ENCODE measurements at places on chromosomes 7 and 10.

DNA sequence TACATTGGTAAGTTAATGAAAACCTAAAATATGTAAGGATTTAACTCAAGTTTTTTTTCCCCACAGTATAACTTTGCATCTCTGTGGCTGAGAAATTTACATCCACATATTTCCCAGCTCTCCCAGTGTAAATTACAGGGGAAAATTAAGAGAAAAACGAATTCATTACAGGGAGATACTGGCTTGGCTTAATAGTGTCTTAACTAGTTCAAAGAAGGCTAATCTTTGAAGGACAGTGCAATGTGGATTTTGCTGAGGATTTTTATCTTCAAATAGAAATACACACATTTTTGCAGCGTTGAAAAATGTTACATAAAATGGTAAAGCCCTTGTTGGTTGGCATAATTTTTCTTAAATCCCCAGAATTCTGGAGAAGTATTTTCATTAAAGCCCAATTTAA is 1.5 kb downstream of the CBX3 start:
- DNase-seq = no peak

DNA sequence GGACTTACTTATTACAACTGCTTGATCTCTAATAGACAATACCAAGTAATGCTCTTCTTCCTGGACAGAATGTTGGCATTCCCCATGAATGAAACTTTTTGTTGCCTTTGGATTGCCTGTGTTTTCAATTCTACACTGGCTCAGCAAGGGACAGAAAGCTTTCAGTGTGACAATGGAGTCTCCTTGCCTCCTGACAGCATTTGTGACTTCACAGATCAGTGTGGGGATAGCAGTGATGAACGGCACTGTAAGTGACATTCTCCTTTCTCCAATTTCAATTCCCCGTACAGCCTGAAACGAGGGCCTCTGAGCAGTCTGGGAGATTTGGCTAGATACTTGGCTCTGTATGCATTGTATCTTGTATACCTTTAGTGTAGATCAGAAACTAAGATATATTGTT is 290 bp downstream of the MALRD1 start:
- no peak for DNase-seq

- no peak for DNase-seq
These were observed 1.3 kb downstream of the C10orf90 start for GRCh38 chr10:126669168-126669567.

DNA sequence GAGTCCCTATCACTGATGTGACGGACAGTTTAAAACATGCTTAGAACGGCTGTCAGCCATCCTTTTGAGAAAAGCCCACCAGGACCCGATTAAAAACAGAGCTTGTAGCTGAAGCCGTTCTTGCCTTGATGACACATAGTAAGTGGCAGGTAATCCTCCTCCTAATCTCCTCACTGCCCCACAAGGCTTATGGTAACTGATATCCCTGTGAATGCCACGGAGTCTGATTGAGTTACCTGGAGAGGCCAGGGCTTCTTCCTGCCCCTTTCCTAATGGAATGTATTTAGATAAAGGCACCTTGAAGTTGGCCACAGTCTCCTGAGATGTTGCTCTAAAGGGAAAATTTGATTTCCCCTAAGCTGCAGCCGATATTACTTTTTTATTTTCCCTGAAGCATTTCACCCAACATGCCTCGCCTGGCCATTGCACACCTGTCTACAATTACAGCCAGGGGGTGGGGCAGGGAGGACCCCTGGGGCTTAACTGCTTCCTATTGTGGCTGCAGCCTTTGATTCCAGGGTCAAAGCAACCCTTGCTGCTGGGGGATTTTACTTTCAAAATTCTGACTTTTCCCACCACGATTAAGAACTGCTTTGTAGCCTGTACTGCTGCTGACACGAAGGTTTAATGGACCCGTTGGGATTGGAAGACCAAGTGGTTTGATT is 169.0 kb upstream of the GPR26 start:
- DNase-seq = no peak

GRCh38 chr7:159112136-159113011 is 32.3 kb downstream of the VIPR2 start:
- no peak for DNase-seq

GRCh38 chr10:61778137-61778536 is 115.4 kb downstream of the CABCOCO1 start:
- no peak for DNase-seq

- DNase-seq = no peak
These were observed 710 bp upstream of the LDB3 start for GRCh38 chr10:86667421-86668181.

GRCh38 chr10:88209837-88210561 is 346.6 kb downstream of the PTEN start:
- DNase-seq = no peak

DNA sequence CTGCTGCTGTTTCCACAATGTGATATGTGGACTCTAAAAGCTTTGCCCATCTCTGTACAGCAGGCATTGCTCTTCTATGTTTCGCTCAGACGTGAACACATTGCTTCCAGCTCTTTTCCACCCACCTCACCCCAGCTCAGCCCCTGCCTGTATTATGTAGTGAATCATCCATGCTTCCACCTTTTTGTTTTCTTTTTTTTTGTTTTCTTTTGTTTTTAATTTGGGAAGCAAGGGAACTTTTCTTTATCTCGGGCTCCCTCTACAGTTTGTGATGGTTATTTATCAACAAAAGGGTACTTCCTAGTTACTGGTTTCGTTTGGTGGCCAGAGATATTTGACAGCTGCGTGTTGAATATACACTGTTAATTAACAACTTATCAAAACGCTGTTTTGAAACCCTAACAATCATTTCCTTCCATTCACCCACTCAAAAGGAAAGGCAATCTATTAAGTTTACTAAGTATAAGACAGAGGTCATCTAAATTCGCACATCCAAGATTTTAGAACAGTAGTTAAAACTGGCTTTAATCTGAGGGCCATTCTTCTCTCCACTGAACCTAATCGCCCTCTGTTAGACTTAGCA is 127.9 kb upstream of the STK17A start:
- peak; percentile 60 for DNase-seq

DNA sequence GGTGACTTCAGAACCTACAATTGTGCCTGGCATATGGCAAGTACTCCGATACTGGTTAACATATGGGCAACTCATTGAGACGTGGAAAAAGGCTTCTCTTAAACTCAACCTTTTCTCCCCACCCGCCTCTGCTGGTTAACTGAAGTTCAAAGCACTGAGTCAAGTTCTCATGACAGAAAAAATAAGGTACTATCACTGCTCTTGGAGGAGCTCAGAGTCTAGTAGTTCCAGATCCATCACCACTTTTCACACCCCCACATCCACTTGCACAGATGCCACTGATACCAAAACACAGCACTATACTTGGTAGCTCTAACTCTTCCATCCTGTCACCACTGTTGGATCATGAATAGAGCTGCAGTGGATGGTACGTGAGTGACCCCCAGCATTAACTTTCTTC is 36.2 kb downstream of the CCDC6 start:
- DNase-seq = no peak

- no peak for DNase-seq
These were observed 305.1 kb downstream of the PTPRN2 start for GRCh38 chr7:158282461-158283001.

- DNase-seq = no peak
These were observed 10.0 kb downstream of the CAV1 start for GRCh38 chr7:116534790-116535189.

DNA sequence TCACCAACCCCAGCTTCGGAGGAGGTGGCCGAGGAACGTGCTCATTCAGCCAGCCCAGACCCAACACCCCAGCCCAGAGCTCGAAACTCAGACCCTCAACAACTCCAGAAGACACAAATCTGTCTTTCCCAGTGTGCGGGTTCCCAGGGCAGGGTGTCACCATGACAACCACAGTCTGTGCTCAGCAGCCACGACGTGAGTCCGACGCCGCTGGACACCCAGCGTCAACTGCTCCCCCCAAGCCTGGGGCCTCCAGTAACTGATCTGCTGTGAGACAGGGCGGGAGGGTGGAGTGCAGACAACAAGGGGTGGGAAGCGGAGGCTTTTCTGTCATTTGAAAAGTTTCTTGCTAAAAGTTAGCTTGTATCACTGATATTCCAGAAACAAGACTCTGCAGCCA is 167.2 kb downstream of the MAD1L1 start:
- DNase-seq = no peak

- DNase-seq = no peak
These were observed 296.6 kb upstream of the ETV1 start for GRCh38 chr7:14286036-14286435.

- no peak for DNase-seq
These were observed 24.8 kb downstream of the CCSER2 start for GRCh38 chr10:84353052-84353803.

- DNase-seq = no peak
These were observed 1.3 kb downstream of the NRCAM start for GRCh38 chr7:108454674-108455550.

DNA sequence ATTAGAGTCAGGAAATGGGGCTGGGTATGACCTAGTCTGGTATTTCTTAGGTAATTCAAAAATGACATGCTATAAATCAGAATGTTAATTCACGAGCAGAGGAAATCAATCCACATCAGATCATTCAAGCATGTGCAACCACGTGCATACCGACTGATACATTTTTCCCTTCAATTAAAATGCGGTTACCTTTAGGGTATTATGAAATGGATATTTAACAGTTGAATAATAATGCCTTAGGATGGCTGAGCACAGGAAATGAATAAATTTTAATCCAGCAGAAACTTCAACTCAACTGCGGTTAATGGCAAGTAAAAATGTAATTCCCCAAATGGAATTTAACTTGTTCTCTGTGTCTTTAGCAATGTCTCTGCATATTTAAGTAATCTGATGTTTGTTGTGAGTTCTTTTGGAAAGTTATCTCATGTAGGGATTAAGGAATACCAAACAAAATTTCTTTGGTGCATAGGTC is 9.2 kb downstream of the CPA2 start:
- DNase-seq = no peak

GRCh38 chr10:50613150-50613549 is 10.6 kb downstream of the SGMS1 start:
- DNase-seq = no peak

DNA sequence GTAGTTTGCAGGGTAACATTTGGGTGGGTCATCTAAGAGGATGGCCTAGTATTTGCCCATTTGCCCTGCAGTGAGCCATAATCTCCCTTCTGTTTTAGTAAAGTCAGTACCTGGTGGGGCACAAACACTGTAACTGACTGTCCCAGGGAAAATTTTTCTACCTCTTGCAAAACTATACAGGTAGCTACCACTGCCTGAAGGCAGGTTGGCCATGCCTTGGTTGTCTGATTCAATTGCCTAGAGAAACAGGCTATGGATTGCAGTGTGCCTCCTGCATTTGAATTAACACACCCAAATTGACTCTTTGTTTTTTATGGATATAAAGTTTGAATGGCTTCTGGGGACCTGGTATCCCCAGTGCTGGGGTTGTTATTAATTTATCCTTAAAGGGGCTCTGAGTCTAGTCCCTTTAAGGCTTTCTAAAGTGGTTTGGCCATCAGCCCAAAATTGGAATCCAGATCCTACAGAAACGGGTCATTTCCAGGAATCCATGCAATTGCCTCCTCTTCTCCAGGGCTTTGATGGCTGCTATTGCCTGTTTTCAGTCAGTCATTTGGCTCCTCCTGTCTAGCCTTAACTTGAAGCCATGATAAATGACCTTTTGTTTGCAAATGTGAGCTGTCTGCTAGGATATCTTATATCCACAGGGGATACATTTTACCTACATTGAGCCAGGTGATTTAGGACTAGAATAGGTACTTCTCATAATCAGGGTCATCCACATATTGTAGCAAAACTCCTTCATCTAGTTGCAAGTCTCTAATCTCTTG is 89.1 kb downstream of the STRA8 start:
- DNase-seq = no peak

DNA sequence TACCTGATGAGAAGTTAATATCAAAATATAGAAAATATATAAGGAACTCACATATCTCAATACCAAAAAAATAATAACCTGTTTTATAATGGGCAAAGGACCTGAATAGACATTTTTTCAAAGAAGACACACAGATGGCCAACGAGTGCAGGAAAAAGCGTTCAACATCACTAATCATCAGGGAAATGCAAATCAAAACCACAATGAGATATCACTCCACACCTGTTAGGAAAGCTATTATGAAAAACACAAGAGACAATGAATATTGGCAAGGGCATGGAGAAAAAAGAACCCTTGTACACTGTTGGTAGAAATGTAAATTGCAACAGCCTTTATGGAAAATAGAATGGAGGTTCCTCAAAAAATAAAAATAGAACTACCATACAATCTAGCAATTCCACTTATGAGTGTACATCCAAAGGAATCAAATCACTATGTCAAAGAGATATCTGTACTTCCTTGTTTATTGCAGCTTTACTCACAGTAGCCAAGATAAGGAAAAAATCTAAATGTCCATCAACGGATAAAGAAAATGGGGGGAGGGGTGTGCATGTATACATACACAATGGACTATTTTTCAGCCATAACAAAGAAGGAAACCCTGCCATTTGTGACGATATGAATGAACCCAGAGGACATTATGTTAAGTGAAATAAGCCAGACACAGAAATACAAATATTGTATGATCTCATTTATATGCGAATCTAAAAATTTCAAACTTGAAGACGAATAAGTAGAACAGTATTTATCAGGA is 3.6 kb upstream of the ALOX5 start:
- no peak for DNase-seq

- DNase-seq = no peak
These were observed 61.7 kb downstream of the PDGFA start for GRCh38 chr7:457814-458510.

DNA sequence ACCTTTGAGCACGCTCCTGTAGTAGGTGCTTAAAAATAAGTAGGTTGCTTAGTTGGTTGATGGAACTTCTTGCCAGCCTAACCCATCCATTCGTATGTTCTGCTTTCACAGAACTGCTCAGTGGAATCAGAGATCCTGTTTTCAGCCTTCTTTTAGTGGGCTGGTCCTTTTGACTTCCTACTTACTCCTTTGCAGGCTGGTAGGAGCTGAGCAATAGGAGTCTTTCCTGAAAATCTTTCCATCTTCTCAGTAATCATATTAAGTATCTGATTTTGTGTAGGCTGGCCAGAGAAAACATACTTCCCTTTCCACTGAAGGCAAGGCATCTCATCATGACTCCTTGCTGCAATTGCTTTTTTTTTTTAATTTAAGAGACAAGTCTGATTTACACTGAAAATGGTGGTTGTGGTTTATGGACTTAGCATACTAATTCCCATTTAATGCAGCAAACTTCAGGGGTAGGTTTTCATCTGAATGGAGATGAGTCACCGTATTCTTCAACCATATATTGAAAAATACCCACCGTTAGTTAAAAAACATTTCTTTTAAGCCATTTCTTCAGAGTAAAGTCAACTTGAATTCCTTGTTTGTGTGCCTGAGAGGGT is 208.0 kb downstream of the ZNF365 start:
- no peak for DNase-seq

DNA sequence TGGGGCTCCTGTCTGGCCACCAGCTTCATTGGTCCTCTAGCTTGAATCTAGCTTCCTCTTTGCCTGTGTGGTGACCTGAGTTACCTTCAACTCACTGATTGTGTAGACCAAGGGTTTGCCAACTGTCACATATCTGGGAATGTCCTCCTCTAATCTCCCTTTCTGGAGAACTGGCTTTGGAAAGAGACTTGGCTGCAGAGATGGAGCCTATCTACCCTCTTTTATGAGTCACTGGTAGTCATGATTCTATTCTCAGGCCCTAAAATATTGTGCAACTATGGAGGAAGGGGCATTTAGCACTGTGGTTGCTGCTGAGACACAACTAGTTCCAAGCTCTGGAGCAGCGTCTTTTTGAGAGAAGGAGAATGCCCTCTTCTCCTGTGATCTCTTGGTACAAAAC is 691.3 kb downstream of the KCNMA1 start:
- no peak for DNase-seq
